H9 (cell line): ENCODE measurements at places on chromosomes 1 and 21.

GRCh38 chr1:106465666-106466065 lies 590.8 kb upstream of the PRMT6 start:
- no peak for DNase-seq

DNA sequence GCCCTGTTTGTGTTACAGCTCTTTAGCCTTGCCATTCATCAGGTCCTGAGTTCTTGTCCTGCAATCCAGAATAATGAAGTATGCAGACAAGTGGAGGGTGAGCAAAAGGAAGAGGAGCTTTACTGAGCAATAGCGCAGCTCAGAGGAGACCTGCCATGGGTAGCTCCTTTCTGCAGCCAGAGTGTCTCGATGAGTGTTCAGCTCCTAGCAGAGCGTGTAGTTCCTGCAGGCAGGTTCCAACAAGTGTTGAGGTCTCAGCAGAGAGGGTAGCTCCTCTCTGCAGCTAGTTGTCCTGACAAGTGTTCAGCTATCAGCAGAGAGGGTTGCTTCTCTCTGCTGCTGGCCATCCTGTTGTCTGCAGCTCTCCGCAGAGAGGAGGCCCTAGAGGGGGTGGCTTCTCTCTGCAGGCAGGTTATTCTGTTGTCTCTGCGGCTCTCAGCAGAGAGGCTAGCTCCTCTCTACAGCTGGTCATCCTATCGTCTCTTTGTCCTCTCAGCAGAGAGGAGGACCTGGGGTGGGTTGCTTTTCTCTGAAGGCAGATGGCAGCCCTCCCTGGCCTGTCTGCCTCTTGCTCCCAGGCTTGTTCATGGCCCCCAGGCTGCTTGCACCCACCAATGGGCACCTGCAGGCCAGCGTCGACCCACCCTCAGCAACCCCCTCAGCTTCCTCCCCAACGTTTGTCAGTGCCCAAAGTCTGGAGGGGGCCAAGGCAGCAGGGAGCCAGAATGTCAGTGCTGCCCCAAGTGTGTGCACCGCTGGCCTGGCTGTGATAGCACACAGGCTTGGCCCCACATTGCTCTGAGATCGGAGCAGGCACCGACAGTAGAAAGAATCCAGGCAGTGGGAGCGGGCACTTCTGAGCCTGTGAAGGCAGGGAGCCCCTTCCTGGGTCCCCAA lies 112.5 kb upstream of the RUNX3 start:
- DNase-seq, result no peak

- DNase-seq, result no peak
Observed at GRCh38 chr1:225611537-225612223, 41.2 kb downstream of the ENAH start.

GRCh38 chr1:27235827-27236226 lies 1.4 kb downstream of the WDTC1 start:
- DNase-seq, result no peak

DNA sequence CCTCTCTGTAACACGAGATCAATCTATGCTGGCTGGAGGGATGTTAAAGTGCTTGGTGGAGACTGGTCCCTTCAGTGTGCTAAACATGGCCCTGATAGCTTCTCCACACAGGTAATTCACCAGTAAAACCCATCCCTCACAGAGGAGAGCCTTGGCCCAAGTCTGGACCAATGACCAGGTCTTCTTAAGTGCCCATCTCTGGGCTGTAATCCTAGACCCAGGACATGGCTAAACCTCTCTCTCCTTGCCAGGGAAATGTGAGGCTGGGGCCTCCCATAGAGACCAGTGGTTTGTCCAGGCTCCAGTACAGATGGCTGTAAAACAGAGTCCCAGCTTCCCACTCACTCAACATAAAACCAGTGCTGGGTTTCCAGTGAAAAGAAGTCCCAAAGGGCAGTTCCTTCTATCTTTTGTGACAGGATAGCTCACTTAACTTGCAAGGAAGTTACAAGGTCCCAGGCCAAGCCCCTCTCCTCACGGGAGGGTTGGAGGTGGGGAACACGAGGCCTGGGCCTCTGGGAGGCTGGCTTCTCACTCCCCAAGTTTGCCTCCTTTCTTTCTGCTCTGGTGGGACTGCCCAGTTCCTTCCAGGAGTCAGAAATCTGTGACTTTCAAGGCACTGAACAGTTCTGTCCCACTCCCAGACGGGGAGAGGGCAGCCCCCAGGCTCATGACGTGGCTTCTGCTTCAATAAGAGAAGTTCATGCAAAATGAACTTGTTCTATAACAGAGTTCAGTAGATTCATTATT lies 2.2 kb upstream of the KIF17 start:
- peak; percentile 11 for DNase-seq

GRCh38 chr1:38285807-38286530 lies 239.4 kb upstream of the POU3F1 start:
- DNase-seq, result no peak

GRCh38 chr1:233566886-233567285 lies 47.0 kb upstream of the KCNK1 start:
- no peak for DNase-seq

DNA sequence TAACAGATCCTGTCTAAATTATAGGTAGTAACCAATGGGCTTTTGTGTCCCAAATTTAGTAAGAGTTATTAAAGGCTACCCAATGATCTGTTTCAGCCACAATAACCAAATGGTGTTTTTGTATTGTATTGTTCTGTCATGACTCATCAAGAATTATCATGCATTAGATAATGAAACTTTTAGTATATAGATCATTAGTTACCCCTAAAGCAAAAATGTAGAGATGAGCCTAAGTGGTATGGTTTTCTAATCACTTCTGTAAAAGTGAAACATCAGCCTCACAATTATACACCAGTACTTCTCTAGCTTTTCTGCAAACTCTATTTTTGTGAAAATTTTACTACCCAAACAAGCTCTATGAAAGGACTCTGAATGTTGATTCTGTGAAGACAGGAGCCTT lies 71.4 kb downstream of the LRRC7 start:
- DNase-seq, result no peak

DNA sequence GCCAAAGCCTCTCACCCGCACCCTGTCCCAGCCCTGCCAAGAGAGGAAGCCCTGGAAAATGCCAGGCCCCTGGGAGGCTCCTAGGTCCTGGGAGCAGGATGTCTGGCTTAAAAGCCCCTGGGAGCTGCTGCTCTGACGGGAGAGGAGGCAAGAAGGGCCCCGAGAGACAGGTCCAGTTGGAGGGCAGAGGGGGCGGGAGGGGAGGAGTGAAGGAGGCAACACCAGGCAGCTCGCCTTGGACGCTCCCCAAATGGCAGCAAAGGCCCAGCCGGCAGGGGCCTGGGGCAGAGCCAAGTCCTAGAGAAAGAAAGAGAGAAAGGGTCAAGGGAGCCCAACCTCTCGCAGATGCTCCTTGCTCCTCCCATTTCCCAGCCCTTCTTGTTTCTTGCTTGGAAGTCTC lies 6.8 kb downstream of the ETV3L start:
- DNase-seq, result peak; percentile 33

- no peak for DNase-seq
Observed at GRCh38 chr1:162663589-162664106, 31.4 kb downstream of the DDR2 start.

DNA sequence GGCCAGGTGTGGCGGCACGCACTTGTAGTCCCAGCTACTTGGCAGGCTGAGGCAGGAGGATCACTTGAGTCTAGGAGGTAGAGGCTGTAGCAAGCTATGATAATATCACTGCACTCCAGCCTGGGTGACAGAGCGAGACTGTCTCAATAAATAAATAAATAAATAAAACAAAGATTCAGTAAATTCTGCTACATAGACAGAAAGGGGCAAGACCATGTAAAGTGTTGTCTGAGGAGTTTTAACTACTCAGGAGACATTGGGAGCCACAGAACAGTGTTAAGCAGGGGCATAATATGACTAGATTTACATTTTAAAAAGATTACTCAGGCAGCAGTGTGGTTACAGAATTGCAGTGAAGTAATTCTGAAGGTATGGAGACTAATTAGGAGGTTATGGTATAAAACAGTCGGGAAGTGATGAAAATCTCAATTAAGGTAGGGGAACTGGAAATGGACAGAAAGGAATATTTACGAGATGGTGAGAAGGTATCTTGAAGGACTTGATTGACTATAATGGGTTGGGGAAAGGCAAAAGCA lies 94.7 kb downstream of the ATP1B1 start:
- no peak for DNase-seq

GRCh38 chr1:172448995-172449584 lies 5.2 kb upstream of the PIGC start:
- no peak for DNase-seq

- no peak for DNase-seq
Observed at GRCh38 chr1:119485201-119485600, 21.8 kb upstream of the HSD3B1 start.

DNA sequence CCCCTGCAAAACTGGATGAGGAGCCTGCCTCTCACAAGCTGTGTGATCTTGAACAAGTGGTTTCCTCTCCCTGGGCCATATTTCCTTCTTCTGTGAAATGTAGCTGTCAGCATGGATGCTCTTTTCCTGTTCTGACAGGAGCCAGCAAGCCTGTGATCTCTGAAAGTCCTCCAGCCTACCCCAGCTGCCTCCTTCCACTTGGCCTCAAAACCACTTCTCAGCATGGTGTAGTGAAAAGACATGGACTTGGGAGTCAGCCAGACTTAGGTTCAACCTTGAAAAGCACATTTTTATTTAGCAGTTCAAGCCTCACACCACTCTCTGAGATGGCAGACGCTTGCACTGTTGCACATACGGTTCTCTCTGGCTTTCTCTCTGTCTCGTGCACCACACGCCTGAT lies 292.9 kb upstream of the DUSP10 start:
- DNase-seq, result no peak

GRCh38 chr21:43834146-43834905 lies 30.7 kb upstream of the AGPAT3 start:
- DNase-seq, result no peak

GRCh38 chr1:73604211-73604610 lies 593.8 kb downstream of the LRRIQ3 start:
- DNase-seq, result no peak

DNA sequence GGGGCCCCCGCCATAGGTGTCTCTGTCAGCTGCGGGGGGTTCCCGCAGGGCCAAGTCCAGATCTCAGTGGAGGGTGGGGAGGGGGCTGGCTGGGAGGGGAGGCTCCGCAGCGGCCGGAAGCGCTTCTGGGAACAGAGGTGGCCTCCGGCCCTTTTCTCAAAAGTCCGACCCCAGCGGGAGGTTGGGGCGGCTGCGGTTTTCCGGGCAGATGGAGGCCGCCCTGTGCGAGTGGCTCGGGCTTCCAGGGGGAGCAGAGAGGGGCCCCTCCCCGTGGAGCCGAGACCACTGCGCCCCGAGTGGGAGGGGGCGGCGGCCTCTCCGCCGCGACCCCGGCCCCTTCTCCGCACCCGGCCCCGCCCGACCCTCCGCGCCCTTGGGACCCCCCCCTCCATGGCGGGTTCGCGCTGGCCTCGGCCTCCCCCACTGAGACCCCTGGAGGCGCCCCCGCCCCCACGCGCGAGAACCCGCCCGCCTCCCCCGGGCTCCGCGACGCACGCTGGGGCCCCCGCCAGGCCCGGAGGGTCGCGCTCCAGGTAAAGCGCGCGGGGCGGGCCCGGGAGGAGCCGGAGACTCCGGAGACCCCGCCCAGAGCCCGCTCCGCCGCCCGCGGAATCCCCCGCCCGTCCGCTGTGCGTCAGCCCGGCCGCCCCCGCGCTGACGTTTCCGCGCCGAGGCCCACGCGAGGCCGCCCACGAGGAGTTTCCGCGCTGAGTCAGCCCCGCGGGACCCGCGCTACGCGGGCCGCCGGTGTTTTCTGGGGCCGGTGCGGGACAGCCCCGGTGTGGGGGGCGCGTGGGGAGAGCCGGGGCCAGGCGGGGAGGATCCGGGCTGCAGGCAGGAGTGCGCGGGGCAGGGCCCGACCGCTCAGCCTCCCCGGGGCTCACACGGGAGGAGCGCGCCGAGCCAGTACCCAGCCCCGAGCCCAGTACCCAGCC lies 5.2 kb downstream of the TNFRSF18 start:
- DNase-seq, result peak; percentile 45

GRCh38 chr1:94539496-94539895 lies 2.1 kb downstream of the F3 start:
- DNase-seq, result no peak
